ENCODE measurements at places on chromosomes 5 and 9. TPM values are rescaled to one million over a fixed set of nuclear protein-coding genes. Genes with fewer than 3 reads are reported as not detected.

Gene TIMD4
- not detected for total RNA-seq

Gene TRAF1
- total RNA-seq: 5.1 TPM

Gene ATG10
- total RNA-seq: 11.3 TPM

Gene ESM1
- 5.0 TPM for total RNA-seq

Gene PHYHD1
- 26.0 TPM for total RNA-seq

Gene PCDHA13
- total RNA-seq: 0.31 TPM

Gene PCAT7
- not detected for total RNA-seq

DNA sequence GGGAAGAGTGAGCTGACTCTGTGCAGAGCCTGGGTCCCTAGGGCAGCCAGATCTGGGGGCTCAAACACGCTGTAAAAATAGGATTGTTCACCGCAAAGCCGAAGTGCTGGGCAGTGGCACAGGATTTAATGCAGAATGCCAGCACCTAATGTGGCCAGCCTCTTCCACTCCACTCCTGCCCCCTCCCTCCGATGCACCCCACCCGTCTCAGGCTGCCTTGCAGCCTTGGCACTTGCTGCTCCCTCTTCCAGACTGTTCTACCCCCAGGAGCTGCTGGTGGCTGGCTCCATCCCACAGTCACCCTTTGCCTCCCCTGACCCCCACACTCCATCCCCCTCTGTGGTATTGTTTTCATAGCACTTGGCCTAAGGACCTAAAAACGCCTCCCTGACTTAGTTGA, 86.2 kb downstream of the SEMA4D start:
- no peak for DNase-seq

GRCh38 chr5:45691656-45692055, 4.5 kb downstream of the HCN1 start:
- no peak for DNase-seq

GRCh38 chr5:16391858-16392649, 73.5 kb downstream of the ZNF622 start:
- no peak for DNase-seq

DNA sequence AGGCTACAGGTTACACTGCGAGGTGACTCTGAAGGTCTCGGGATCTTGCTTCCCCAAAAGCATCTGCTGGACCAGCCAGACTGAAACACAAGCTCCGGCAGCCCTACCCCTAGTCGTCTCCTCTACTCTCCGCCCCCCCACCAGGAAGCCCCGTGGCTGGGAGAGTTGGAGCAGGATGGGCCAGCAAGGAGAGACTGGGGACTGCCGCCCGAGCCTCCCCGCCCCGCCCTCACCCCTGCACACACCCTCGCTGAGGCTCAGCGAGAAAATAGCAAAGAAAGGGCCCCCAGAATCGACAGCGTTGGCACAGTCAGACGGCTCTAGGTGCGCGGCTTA, 1.3 kb downstream of the TRIM7 start:
- DNase-seq: no peak

- DNase-seq: peak; percentile 5
These were observed 52.2 kb upstream of the TUT7 start for GRCh38 chr9:86406366-86406765.

DNA sequence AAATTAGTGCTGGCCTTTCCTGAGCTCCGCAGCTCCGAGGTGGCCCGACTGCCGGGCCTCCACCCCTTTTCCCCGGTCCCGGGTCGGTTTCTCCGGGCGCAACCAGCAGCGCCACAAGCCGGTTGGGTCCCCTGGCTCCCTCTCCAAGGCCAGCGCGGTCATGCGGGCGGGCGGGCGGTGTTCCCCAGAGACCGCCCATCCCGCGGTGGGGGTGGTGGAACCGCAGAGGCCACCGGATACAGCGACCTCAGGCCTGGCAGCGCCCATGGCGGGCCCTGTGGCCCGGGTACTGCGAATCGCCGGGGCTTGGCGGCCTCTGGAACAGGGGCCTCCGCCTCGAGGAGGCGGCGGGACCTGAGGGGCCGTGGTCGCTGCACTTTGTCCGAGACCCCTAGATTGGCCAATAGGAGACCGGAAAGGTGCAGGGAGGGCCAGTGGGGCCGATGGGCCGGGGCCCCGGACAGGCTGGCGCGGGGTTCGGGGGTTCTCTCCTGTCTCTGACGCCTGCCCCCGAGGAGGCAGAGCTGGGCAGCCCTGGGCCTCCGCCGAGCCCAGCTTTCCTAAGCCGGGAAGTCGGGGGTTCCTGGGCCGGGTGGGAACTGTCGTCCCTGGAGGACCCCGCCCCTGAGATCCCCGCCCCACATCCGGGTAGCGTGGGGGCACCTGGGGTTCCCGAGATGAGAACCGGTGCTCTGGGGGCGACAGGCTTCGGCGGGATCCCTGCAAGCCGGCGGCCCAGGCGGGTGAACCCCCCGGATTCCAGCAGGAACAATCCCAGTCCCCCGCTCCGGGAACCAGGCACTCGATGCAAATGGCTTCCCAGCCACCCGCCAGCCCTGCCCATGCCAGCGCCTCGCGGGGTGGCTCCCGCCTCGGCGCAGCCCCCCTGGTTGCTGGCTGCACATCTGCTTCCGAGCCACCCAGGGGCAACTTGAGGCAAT, 293.9 kb downstream of the ZSWIM6 start:
- DNase-seq: peak; percentile 67

GRCh38 chr5:76715486-76715735, 515 bp upstream of the F2R start:
- DNase-seq: no peak

- DNase-seq: peak; percentile 11
These were observed 453.2 kb downstream of the CDH18 start for GRCh38 chr5:19534751-19535150.

DNA sequence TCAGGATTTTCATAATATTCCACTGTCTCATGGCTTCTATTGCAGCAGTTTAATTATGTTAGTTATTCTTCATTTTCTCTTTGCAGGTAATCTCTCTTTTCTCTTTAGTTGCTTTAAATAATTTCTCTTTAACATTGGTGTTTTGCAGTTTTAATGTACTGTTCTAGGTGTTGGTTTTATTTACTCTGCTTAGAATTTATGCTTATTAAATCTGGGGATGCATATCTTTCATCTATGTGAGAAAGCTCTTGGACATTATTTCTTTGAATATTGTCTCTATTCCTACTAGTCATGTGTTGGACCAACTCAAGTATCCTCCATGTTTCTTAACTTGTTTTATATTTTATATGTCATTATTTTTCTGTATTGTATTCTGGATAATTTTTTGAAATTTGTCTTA, 218.7 kb upstream of the TUT7 start:
- no peak for DNase-seq

DNA sequence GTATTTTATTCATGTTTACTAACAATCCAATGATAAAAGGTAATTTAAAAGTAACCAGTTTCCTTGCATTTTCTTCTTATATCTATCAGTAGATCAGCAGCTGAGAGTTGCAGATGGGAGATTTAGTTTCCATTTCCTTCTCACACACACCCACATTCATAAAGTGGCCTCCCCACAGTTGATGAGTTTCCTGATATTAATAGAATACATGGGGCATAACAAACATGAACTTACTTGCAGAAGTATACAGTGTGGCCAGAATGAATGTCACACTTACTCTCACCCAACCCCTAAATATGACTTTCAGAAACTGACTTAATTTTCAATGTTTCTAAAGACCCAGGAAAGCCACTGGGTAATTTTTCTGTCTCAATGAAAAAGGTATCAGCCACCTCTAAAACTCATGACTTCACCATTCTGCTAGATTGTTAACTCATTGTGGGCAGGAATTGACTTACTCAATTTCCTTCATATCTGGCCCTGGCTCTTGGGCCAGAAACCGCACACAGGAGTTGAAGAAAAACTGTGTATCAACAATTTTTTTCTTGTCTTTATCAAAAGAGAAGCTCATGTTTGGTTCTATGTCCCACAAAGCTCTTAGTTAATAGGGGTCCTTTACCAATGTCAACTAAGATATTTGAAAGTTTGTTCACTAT, 63.5 kb upstream of the OSMR start:
- no peak for DNase-seq

GRCh38 chr5:158431369-158432029, 572.6 kb upstream of the CLINT1 start:
- peak; percentile 81 for DNase-seq

DNA sequence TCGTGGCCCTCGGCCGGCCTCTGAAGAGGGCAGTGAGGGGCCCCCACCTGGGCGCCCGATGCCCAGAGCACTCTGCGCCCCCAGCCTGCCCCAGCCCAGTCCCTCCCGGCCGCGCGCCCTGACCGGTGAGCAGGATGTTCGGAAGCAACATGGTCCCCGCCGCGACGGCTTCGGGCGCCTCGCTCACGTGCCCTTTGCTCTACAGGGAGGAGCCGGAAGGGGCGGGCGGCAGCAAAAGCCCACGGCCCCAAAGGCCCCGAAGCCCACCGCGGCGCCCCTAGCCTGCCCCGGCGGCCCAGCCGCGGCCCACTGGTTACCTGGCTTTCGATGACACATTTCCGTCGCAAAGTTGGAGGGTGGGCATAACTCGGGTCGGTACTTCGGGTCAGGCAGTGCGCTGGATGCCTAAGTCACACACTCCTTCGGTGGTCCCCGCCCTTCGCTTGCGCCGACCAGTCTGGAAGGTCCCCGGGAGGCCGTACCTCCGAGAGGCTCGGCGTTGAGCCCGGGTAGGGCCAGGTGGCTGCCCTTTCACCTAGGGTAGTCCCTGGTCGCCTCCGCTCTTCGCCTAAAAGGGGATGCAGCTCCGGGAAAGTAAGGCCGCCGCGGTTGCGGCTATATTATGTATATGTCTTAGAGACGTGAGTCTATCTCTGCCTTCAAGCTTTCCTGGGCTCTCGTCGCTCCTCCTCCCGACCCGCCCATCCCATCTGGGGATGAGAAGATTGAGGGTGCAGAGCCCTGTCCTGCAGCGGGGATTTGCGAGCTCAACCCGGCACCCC, at the start of the genes AK6, RAD17 and TAF9:
AK6 (minus strand) TSS at position 181 of the 782 bp plus-strand sequence; CDS start at position 151, 30 bp downstream.
RAD17 (plus strand) TSS at position 479 of the 782 bp plus-strand sequence. CDS start 2,391 bp downstream, outside the sequence.
TAF9 (minus strand) TSS at position 181 of the 782 bp plus-strand sequence. CDS start 3,783 bp downstream, outside the sequence.
- DNase-seq: peak; percentile 96

Measured in tongue (tissue), 3 donors.